Activated CD4-positive, CD25-positive, alpha-beta regulatory T cell treated with anti-CD3 and anti-CD28 coated beads, Interleukin-2, amount 50 U/mL, for 24 hours (primary cell): ENCODE measurements at places on chromosomes 7 and 10.

DNA sequence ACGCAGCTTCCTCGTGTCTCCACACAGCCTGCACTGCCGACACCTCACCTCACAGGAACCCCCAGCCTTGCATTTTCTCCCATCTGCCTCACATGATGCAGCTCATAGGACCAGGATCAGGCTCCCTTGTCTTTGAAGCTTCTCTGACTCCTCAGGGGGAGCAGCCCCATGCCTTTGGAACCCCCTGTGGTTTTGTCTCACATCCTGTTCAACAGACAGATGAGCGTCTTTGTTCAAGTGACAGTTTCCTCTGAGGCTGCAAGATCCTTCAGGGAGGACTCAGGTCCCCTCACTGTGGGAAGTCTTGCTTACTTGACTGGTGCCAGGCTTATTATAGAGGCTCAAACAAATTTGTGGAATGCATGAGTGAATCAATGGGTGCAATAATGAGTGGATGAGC is 667.1 kb downstream of the INHBA start:
- ATAC-seq = no peak

DNA sequence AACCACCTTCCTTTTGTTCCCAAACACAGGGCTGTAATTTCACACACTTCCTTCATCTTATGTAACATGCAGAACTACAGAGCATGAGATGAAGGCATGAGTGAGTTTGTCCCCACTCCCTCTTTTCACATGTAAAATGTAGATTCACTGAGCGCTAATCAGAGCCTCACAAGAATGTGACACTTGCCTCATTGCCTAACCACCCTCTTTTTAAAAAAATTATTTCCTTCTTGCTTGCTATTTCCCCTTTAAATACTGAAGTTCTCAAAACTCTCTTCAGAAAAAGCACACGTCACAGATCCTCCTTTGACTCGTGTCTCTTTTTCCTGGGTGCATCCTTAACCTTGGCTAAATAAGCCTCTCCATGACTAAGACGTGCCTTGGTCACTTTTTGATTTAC is 121.2 kb upstream of the TARP start:
- no peak for ATAC-seq

DNA sequence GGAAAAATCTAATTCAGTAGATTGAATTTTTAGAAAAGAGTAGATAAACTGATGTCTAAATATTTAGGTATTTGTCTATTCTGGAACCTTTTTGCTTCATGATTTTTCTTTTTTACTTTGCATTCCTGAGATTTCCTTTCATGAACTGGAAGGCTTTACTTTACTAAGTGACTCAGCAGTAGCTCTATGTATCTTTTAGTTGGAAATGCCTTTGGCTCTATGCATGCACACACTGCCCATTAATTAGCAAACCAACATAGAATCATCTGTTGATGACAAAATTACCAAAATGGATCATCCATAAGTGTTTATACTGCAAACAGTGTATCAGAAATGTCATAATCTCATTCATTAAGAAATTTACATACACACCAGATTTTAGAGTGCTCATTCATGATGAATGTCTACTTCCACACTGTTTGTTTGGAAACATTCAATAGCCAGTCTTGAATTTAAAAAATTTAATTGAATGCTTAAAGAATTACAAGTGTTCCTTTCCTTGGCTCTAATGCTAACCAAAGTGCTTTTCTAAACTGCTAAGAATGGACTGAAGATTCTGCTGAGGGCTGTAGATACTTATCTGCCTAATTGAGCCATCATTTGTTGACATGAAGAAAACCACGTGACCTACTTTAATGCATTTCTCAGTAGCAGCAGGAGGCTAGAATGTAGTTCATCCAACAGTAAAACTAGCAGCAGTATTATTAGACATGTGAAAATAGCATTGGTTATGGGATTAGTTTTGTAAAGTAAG is 282.0 kb downstream of the ADK start:
- ATAC-seq = no peak

- ATAC-seq = no peak
Measured at GRCh38 chr7:130886438-130887135, 152.6 kb upstream of the KLF14 start.

- no peak for ATAC-seq
Measured at GRCh38 chr7:74070619-74070921, 13.0 kb upstream of the LIMK1 start.

- ATAC-seq = no peak
Measured at GRCh38 chr7:151560243-151560642, 40.5 kb upstream of the RHEB start.

- ATAC-seq = no peak
Measured at GRCh38 chr10:22326145-22326702, 5.3 kb downstream of the BMI1 start.

DNA sequence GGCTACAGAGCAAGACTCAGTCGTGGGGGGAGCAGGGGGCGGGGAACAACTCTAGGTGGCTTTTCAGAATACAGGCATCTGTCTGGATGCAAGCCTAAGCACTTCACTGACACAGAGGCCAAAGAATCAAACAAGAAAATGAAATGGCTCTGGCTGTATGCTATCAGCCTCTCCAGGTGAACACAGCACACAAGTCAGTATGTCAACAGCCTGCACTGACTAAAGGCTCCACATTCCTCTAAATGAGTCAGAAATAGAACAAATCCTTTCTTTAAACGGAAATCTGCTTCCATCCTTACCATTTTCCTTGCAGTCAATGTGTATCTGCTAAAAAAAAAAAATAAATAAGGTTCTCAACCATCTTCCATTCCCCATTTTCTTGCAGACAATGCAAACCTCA is 88.3 kb downstream of the ARMH3 start:
- no peak for ATAC-seq

DNA sequence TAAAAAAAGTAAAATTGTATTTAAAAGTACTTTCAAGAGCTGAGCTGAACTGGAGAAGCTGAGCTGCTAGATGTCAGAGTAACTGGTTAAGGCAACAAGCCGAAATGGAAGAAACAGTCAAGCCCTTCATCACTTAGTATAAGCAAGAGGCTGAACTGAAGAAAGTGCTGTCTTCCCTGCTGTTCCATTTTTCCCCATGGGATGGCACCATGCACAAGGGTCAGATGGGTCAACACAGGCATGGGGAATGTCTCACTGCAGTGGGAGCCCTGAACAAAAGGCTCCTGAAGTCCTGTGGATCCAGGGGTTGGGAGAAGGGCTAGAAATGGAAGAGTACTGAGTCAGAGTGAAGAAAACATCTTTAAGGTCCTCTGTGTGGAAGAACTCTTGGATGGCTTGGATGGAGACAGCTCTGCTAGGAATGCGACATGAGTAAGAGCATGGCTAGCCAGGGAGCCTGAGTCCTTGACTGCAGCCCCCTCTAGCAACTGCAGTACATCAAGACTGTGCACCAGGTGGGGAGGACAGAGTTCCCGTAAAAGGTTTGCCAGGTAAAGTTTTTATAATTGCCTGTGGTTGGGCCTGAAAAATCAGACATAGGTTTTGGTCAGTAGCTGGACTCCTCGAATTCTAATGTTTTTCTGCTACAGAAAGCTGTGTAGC is 348.3 kb downstream of the GPR158 start:
- no peak for ATAC-seq

- ATAC-seq = no peak
Measured at GRCh38 chr7:146874722-146875121, 758.1 kb downstream of the CNTNAP2 start.

DNA sequence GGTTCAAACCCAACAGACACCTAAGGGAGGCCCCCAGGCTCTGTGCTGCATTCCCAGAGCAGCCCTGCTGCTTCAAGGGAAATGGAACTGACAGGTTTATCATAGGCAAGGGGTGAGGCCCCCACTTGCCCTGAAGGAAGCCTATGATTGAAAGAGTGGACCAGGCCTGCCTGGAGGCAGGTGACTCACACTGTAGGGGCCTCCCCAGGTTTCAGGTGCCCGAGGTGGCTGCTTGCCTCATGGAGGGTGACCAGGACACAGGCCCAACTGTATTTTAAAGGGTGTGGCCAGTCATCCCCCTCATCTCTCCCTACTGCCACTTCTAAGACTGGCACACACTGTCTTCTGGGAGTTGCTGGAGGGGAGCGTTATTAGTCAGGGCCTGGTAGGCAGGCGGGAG is 85.4 kb downstream of the ATXN7L1 start:
- no peak for ATAC-seq

GRCh38 chr7:45089341-45089891 is 647 bp upstream of the NACAD start:
- peak; percentile 23 for ATAC-seq

DNA sequence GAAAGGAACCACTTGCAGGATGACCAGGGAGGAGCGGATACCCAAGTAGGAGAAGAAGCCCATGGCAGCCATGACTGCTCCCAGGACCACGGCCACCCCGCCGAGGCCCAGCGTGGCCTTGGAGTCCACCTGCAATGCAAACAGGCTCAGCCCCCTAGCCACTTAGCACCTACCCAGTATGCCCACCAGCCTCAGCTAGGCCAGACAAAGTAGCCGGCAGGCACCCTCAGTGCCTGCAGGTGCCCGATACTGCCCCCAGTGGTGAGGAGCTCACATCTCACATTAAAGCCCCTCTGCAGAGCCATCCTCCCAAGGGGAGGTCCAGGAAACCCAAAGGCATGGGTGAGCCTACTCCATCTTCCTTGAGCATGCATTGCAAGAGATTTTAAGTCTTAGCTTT is 6.6 kb downstream of the NPC1L1 start:
- ATAC-seq = peak; percentile 62

DNA sequence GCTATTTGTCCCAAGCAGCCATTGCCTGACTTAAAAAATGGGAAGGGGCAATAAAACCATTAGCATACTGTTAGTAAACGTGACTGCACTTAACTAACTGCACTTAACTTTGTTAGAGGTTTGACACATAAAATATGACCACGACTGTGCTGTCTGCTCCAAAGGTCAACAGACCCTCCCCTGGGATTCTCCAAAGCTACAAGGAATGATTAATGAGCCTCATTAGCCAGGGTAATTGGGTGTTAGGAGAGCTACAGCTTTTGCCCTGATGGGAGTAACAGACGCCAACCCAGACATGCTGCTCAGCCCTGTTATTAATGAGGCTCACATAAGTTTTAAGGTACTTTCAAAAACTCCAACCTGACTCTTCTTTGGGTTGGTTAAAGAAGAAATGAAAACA is 129.4 kb upstream of the PLPP4 start:
- ATAC-seq = no peak

- ATAC-seq = peak; percentile 62
Measured at GRCh38 chr10:63157845-63158624, 24.9 kb downstream of the NRBF2 start.
